ENCODE measurements at places on chromosomes 2 and 18. TPM values are rescaled to one million over a fixed set of nuclear protein-coding genes. Genes with fewer than 3 reads are reported as not detected.
A peak's percentile ranks its signal among the peaks of the same experiment; 100 is the strongest.

GRCh38 chr2:7436096-7436906 is 519.1 kb downstream of the RNF144A start:
- H3K36me3 ChIP-seq: no peaks in the 10 kb centered on the region
- H3K4me1 ChIP-seq: peaks cover 23% of the 10 kb centered on the region
- no peak overlapping the region for H3K27ac ChIP-seq
- H3K27me3 ChIP-seq: no peaks in the 10 kb centered on the region

DNA sequence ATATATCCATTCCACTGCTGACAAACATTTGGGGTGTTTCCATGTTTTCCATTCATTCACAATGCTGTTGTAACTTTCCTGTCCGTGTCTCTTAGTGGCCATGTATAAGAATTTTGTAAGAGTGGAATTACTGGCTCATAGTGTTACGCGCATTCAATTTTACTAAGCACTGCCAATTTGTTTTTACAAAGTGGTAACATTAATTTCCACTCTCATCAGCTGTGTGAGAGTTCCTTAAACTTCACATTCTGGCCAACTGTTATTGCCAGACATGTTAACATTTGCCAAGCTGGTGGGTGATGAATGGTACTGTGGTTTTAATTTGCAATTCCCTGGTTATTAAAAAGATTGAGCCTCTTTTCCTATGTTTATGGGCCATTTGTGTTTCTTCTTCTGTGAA is 134.2 kb downstream of the DTNB start:
- no peaks in the 10 kb centered on the region for H3K27me3 ChIP-seq
- no peak for DNase-seq
- no peaks in the 10 kb centered on the region for H3K36me3 ChIP-seq

LIPG gene
- not detected for total RNA-seq

AQP4 gene
- not detected for total RNA-seq

FIGN gene
- not detected for total RNA-seq

- H3K4me3 ChIP-seq: no peak overlapping the region
- H3K4me1 ChIP-seq: no peaks in the 10 kb centered on the region
- DNase-seq: no peak
- no peaks in the 10 kb centered on the region for H3K36me3 ChIP-seq
- H3K27ac ChIP-seq: no peak overlapping the region
Measured at GRCh38 chr2:44680424-44680971, 261.0 kb upstream of the SIX3 start.

DNA sequence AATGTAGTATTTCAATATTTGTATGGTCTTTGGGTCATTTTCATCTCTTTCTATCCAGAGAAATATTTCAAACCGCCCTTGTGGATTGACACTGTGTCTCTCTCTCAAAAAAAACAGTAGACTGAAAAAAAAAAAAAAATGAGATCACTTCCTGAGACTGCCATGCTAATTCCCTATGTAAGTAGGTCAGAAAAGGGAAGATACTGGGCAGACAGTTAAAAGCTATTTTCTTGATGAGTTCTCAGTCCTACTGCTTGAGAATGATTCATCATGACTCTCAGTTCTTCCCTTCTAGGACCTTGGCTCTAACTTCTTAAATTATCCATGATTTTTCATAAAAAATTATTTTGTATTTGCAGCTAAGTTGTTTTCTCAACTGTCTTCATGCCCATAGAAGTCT is 672.3 kb upstream of the REG3G start:
- no peak for DNase-seq
- no peak overlapping the region for H3K4me3 ChIP-seq
- no peaks in the 10 kb centered on the region for H3K27me3 ChIP-seq
- H3K4me1 ChIP-seq: no peaks in the 10 kb centered on the region

CTAGE1 gene
- total RNA-seq: not detected

DNA sequence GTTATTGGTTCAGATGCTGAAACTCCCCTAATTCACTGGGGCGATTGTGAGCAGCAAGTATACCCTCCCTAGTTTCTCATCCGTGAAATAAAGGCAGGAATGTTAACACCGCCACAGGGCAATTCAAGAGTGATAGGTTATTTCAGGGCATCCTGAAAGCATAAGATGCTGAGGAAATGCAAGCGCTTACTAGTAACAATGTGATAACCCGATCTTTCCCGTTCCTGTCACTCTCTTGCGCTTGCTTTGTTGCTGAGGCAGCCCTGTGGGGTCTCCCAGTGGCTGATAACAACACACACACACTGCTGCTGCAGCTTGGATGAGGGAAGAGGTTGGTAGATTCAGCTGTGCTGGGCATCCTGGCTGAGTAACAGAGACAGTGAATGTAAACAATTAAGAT is 259.3 kb downstream of the AGPS start:
- H3K4me1 ChIP-seq: no peaks in the 10 kb centered on the region
- H3K27me3 ChIP-seq: peaks cover 10% of the 10 kb centered on the region
- no peaks in the 10 kb centered on the region for H3K36me3 ChIP-seq
- H3K4me3 ChIP-seq: no peak overlapping the region
- DNase-seq: no peak
- no peak overlapping the region for H3K27ac ChIP-seq

DNA sequence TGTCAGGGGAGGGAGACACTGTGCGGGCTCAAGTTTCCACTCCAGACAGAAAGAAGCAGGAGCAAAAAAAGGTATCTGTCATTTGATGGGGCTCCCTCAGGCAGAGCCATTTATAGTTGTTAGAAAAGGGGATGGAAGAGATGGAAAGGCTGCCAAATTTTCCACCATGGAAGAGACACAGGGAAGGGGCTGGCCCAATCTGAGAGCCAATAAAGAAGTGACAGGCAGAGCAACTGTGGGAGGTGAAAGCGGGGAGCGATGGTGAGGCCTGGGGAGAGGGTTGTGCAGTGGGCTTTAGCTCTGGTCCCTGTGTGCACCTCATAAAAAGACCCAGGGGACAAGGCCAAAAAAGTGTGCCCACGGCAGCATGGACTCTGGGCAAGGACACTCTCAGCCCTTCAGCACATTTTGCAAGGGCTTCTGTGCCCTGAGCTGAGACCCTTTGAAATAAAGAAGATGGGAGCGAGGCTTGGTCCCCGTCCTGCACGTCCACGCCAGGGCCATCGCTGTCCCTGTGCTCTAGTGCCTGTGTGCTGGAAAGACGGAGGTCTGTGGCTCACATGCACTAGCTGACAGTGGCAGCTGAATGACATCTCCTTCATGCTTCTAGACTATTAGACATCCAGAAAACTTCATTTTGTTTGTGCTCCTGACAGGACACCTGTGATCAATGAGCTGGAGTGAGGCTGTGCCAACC is 456.7 kb upstream of the HS6ST1 start:
- no peak overlapping the region for H3K27ac ChIP-seq
- no peak overlapping the region for H3K4me3 ChIP-seq
- no peak for DNase-seq
- no peaks in the 10 kb centered on the region for H3K27me3 ChIP-seq

DNA sequence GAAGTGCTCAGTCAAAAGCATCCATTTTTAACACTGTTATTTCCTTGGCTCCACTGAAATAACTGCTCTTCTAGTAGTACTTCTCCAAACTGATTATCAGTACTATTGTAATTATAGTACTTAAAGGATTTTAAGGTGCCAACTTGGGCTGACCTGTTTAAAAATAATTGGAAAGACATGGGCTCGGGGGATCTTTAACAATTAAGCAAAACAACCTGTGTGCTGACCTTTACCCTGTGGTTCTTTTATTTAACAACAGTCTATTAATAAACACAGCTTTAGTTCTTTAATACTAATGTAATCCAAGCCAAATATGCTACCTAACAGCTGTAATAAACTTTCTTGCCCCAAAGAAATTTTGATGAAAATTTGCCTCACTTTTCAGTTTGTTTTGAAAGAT is 6.9 kb upstream of the ITPRID2 start:
- no peak for DNase-seq
- no peaks in the 10 kb centered on the region for H3K4me1 ChIP-seq
- H3K27me3 ChIP-seq: peaks cover 28% of the 10 kb centered on the region
- H3K4me3 ChIP-seq: no peak overlapping the region

PLEKHM3 gene
- 11.6 TPM for total RNA-seq

SPP2 gene
- not detected for total RNA-seq

- peak; percentile 28 for DNase-seq
- no peak overlapping the region for H3K4me3 ChIP-seq
- peaks cover 67% of the 10 kb centered on the region for H3K4me1 ChIP-seq
- H3K27me3 ChIP-seq: no peaks in the 10 kb centered on the region
Measured at GRCh38 chr2:233426619-233427342, 72.5 kb downstream of the DGKD start.

GRCh38 chr2:43321446-43321845 is 95.0 kb upstream of the ZFP36L2 start:
- no peak for DNase-seq
- peaks cover 17% of the 10 kb centered on the region for H3K36me3 ChIP-seq
- no peaks in the 10 kb centered on the region for H3K27me3 ChIP-seq
- no peak overlapping the region for H3K4me3 ChIP-seq

- H3K4me1 ChIP-seq: no peaks in the 10 kb centered on the region
- no peaks in the 10 kb centered on the region for H3K36me3 ChIP-seq
- H3K27me3 ChIP-seq: peaks cover 7% of the 10 kb centered on the region
- H3K4me3 ChIP-seq: no peak overlapping the region
- DNase-seq: no peak
Measured at GRCh38 chr2:200654823-200655222, 69.0 kb downstream of the AOX1 start.

GRCh38 chr2:209696836-209697711 is 74.6 kb upstream of the UNC80 start:
- no peaks in the 10 kb centered on the region for H3K27me3 ChIP-seq
- H3K36me3 ChIP-seq: no peaks in the 10 kb centered on the region
- no peak overlapping the region for H3K4me3 ChIP-seq
- H3K27ac ChIP-seq: no peak overlapping the region
- H3K4me1 ChIP-seq: no peaks in the 10 kb centered on the region
- DNase-seq: no peak

STARD6 gene
- not detected for total RNA-seq

- DNase-seq: no peak
- no peaks in the 10 kb centered on the region for H3K4me1 ChIP-seq
- H3K27me3 ChIP-seq: no peaks in the 10 kb centered on the region
- no peaks in the 10 kb centered on the region for H3K36me3 ChIP-seq
Measured at GRCh38 chr18:49730951-49731391, 82.4 kb downstream of the ACAA2 start.

- H3K36me3 ChIP-seq: no peaks in the 10 kb centered on the region
- no peak for DNase-seq
- H3K4me1 ChIP-seq: no peaks in the 10 kb centered on the region
Measured at GRCh38 chr2:224110811-224111210, 71.7 kb upstream of the SERPINE2 start.

GRCh38 chr2:30272761-30273573 is 41.6 kb downstream of the LBH start:
- peaks cover 8% of the 10 kb centered on the region for H3K4me1 ChIP-seq
- H3K36me3 ChIP-seq: no peaks in the 10 kb centered on the region
- H3K27ac ChIP-seq: no peak overlapping the region
- no peak for DNase-seq

- peak; percentile 37 for DNase-seq
- H3K4me3 ChIP-seq: no peak overlapping the region
- no peak overlapping the region for H3K27ac ChIP-seq
- peaks cover 21% of the 10 kb centered on the region for H3K36me3 ChIP-seq
- H3K4me1 ChIP-seq: peaks cover 51% of the 10 kb centered on the region
Measured at GRCh38 chr2:9627310-9627709, 3.5 kb downstream of the YWHAQ start.

SERPINB13 gene
- not detected for total RNA-seq

DSG1 gene
- total RNA-seq: not detected

DNA sequence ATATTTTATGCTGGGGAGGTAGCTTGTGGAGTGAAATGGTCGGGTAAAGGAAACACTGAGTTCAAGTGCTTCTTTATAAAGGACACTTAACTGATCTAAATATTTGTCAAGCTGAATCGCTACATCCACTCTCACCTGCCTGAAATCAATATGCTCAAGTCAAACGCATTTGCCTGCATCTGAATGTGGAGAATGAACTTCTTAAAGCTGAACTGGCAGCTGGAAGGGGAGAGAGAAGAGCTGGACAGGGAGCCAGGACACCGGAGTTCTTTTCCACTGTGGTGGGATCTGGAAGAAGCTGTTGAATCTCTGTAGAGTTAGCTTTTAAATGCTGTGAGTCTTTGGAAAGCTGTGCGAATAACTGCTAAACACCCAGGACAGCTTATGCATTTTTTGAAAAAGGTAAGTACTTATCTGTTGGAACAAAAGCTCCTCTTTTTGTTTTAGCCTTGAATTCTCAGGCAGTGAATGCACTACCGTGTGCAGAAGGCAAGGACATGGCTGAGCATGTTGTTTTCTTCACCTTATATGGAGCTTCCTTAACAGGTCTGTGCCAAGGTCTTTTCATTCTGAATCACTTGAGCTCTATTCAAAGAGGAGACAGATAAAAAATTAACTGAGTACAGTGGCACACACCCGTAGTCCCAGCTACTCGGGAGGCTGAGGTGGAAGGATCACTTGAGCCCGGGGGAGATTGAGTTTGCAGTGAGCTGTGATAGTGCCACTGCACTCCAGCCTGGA is 74.2 kb upstream of the KLF7 start:
- H3K27me3 ChIP-seq: no peaks in the 10 kb centered on the region
- no peak overlapping the region for H3K27ac ChIP-seq
- no peaks in the 10 kb centered on the region for H3K36me3 ChIP-seq
- H3K4me3 ChIP-seq: no peak overlapping the region
- H3K4me1 ChIP-seq: peaks cover 21% of the 10 kb centered on the region

FARP2 gene
- total RNA-seq: 17.2 TPM

RBM44 gene
- 2.8 TPM for total RNA-seq

SERPINB3 gene
- total RNA-seq: not detected

TRPM8 gene
- total RNA-seq: not detected

DNA sequence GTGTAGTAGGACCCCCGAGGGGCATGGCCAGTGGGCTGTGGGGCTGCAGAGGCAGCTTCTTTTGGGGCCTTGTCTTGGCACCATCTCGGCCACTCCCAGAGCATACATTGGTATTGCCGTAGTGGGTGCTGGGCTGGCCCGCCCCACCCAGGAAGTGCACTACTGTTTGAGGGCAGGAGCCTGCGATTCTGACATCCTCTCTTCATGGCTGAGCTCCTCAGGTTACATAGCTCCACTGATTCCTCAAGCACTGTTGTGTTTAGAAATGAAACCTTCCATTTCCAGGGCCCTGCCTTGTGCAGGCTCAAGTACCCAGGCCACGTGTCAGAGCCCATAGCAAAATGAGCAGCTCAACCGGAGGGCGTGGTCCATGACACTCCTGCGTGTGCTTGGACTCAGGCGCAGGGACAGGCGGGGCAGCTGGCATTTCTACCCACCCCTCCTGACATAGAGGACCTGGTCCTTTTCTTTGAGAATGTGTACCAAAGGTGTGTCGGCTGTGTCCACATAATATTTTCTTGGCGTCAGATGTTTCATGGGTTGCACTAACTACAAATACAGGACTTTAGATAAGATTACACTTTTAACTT is 67.9 kb downstream of the DGKD start:
- peak; percentile 56 for DNase-seq
- H3K36me3 ChIP-seq: peaks cover 3% of the 10 kb centered on the region
- H3K27me3 ChIP-seq: no peaks in the 10 kb centered on the region
- peak overlapping the region; percentile 73 for H3K27ac ChIP-seq

ARHGAP28 gene
- not detected for total RNA-seq

GRCh38 chr2:144504218-144504641 is 15.7 kb downstream of the ZEB2 start:
- no peak overlapping the region for H3K27ac ChIP-seq
- no peaks in the 10 kb centered on the region for H3K36me3 ChIP-seq
- no peaks in the 10 kb centered on the region for H3K4me1 ChIP-seq
- DNase-seq: no peak
- H3K4me3 ChIP-seq: no peak overlapping the region

Data from CD4-positive, alpha-beta T cell (primary cell).